Left renal pelvis (tissue), 4 donors: ENCODE measurements at places on chromosomes 7 and 10.

DNA sequence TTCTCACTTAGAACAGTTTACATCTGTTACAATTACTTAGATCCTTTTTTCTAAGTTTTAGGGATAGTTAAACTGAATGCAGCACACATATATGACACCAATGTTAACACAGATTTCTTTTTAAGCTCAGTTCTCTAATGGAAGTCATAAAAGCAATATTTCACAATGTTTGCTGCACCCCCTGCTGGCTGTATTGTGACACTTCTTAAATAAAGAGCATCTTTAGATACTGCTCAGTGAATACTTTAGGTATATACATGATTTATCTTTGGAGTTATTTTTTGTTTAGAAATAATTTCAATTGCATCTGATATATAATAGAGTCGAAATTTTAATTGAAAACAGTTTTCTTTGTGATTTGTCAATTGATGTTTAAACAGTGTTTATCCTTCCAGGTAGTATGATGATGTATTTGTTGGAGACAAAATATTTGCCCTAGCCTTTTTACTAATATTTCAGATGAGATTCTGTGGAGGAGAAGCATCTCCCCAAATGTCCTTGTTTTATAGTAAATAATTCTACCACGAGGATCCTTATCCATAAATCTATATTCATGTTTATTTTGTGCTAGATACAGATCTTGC, 174.4 kb downstream of the ST7 start:
- peak; percentile 37 for DNase-seq

DNA sequence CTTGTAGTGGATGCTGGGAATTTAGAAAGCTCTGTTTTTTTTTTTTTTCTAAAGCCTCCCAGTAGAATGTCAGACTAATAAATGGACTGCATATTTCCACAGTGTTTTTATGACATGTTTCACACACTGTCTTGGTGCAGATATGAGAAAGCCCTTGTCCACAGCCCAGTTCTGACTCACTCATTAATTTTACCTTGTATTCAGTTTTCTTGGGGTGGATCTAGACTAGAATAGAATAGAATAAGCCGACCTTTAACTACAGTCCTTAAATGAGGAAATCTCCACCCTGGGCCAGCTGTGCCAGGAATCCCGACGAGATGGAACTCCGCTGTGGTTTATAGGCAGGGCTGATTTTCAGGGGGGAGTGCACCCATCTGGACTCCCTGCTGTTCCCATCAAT, 274.7 kb downstream of the NRG3 start:
- DNase-seq = no peak

GRCh38 chr7:143992670-143993069, 7.5 kb upstream of the OR6B1 start:
- no peak for DNase-seq

- no peak for DNase-seq
These were observed 60.6 kb downstream of the ACADSB start for GRCh38 chr10:123069246-123069986.

DNA sequence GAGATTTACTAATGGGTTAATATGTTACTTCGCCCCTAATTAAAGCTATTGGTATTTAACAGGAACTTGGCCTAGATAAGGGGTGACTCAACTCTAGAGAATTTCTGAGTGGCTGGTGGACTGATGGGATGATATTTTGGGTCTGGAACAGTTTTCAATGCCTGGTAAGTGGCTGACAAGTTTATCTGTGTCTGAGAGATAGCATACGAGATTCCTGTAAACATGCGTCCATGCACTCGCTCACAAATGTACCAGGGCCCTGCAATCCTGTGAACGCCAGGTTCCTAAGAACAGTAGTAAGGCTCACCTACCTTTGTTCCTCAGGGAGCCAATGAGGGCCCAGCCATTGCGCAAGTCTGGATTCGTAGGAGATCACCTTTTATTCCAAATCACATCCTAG, 683.8 kb upstream of the ANKRD30A start:
- DNase-seq = no peak

GRCh38 chr10:127034790-127035189, 129.6 kb downstream of the DOCK1 start:
- DNase-seq = no peak

- no peak for DNase-seq
These were observed 107.3 kb downstream of the AHR start for GRCh38 chr7:17405786-17406185.

- DNase-seq = no peak
These were observed 3.5 kb upstream of the SCRN1 start for GRCh38 chr7:29993140-29993539.

DNA sequence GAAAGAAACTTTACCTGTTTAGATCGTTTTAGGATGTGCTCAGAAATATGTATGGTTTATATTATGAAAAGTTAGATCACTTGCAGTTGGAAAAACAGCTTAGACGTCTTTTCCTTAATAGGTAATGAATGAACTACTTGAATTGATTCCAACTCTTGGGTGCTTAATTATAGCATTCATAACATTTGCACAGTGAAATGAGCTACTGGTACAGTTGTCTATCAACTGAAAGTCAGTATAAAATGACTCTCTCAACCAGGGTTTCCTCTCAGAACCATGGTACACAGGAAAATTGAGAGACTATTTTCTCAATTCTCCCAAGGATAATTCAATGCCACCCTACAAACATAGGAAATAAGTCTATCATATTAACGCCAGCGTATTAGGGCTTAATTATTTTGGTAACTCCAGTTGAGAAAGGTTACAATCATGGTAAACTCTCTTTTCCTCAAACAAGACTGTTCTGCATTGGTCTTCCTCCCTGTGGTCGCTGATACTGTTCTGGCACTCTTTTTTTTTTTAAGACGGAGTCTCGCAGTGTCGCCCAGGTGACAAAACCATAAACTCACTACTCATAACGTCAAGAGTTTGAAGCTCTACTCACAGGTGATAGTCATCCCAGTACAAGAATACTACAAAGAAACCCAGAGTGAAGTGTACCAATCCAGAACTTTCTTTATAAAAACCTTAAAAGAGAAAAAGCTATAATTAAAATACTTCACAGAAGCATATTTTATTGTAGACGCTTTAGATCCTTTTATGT, 2.0 kb downstream of the ANLN start:
- DNase-seq = no peak

DNA sequence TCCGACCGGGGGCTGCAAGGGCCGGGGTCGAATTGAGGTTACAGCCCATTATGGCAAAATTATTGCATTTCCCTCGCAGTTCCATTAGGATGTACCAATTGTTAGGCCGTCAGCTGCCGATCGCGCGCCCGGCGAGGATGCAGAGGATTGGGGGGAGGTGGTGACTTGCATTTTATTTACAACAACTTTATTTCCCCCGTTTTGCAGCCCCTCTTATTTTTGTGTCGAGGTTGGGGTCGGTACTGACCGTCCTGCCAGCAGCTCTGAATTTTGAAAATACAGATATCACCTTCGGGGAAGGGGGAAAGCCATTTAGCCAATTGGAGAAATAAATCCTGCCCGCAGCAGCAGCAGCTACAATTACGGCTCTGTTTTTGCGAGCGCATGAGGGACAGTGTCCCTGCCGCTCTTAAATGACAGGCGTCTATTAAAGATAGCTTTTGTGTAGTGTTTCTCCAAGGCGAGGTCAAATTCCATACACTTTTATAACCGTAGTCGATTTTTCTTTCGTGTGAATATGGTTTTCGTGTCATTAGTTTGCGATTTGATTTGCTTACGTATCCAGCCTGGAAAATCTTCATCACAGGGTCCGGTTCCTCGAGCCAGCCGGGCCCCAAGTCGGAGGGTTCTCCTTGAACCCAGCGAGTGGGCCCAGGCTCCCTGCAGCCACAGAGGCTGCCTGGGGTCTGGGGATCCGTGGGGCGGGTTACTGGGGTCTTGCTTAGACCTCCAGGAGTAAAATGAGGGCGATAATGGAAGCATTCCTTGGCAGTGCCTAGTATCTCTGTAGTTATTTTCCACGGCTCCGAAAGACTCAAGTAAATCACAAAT, 684 bp upstream of the HOXA5 start:
- no peak for DNase-seq

- no peak for DNase-seq
These were observed 56.3 kb upstream of the USP6NL start for GRCh38 chr10:11667756-11668155.

GRCh38 chr7:144519925-144520324, 116.4 kb upstream of the NOBOX start:
- no peak for DNase-seq

GRCh38 chr10:73906524-73907447, 4.1 kb upstream of the PLAU start:
- DNase-seq = peak; percentile 66

- no peak for DNase-seq
These were observed 1.7 kb downstream of the CACNA2D1 start for GRCh38 chr7:82441669-82442478.

DNA sequence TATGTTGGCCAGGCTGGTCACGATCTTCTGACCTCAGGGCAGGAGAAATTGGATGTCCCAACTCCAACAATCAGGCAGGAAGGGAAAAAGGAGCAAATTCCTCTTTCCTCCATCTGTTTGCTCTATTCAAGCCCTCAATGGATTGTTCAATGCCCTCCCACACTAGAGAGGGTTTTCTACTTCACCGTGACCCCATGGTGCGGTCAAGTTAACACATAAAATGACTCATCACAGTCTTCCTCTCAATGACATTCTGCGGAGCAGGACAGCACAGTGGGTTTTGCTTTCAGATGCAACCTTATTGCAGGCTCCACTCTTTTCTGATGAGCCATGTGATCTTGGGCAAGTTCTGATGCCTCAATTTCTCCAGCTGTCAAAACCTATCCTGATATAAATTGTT, 364.9 kb downstream of the ANKRD30A start:
- DNase-seq = no peak

- DNase-seq = no peak
These were observed 247.0 kb upstream of the HABP2 start for GRCh38 chr10:113305871-113306270.

- DNase-seq = no peak
These were observed 42.3 kb downstream of the IKZF1 start for GRCh38 chr7:50346545-50347497.

- no peak for DNase-seq
These were observed 238.9 kb upstream of the ETV1 start for GRCh38 chr7:14228341-14228740.

DNA sequence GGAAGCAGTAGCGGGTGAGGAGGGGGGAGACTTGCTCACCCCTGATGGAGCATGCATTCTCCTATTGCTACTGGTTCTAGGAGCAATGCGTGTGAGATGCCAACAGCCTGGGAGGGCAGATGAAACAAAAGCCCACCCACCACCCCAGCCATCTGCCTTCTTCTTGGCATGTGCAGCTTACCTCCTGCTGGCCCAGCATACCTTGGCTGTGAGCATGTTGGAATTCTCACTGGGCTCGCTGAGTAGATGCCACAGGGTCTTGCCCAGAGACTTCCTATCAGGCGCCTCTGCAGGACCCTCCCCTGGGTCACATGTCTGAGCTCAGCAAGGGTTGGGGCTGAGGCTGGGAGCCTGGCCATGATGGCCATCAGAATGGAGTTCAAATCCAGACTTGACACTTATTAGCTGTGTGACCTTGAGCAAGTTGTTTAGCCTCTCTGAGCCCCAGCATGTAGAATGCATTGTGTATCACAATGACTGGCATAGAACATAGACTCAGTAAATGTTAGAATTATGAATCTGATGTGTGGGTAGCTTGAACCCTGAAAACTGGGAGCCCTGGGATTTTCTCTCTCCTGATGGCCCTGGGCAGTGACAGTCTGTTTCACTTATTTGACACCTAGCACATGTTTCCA, 38.2 kb downstream of the CDH23 start:
- DNase-seq = no peak

DNA sequence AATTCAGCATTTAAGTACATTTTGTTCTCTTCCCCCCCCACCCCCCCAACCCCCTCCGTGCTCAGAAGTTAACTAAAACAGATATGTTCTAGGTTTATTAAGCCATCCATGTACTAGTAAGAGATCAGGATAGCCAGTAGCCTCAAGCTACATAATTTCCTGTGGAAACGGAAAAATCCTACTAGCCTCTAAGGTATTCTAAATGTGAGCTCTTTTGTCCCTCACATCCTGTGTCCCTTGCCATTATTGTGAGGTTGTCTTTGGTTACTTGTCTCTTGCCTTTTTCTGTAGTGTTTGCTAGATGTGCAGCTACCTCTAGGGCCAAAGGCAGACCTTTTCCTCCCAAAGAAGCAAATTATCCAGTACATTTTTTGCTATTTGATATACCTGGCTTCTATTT, 92.1 kb downstream of the BTRC start:
- DNase-seq = no peak

GRCh38 chr7:109020251-109020650, 450.6 kb downstream of the DNAJB9 start:
- DNase-seq = no peak

DNA sequence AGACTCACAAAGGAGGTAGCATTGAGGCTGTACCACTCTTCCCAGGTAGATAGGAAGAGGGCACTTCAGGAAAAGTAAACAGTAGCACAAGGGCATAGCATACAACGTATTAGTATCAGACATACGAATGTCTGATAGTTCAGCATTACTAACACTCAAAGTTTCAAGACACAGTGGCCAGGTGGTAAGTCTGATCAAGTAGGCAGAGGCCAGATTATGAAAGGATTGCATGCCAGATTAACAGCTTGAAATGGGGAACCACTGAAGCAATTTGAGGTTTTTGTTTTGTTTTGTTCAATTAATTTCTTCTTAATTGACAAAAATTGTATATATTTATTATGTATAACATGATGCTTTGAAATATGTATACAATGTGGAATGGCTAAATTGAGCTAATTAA, 45.7 kb upstream of the IL6 start:
- DNase-seq = no peak

DNA sequence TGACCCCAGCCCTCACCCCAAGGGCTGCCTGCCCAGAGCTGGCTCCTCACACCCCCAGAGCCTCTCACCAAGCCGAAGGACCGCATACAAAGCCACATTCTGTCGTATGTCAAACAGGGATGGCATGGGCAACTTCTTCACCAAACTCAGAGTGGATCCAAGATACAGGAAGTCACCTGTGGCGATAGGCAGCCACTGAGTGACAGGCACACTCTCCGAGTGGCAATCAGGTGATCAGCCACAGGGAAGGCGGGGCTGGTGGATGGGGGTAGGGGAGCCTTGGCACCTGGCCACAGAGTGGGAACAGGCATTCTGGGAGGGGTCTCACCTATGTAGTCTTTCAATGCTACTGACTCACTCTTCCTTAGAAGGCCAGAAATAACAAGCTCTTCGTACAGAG, 7.1 kb upstream of the ASB10 start:
- DNase-seq = no peak
